ENCODE measurements at places on chromosomes 13 and 19. TPM values are rescaled to one million over a fixed set of nuclear protein-coding genes. Genes with fewer than 3 reads are reported as not detected.

GRCh38 chr13:114024603-114025404 lies 50.9 kb upstream of the C13orf46 start:
- no peak for DNase-seq
- H3K4me3 ChIP-seq, result no peak overlapping the region
- H3K27me3 ChIP-seq, result no peaks in the 10 kb centered on the region
- H3K4me1 ChIP-seq, result peaks cover 3% of the 10 kb centered on the region

The PCDH17 gene
- total RNA-seq, result not detected

The OR4F17 gene
- total RNA-seq, result not detected

DNA sequence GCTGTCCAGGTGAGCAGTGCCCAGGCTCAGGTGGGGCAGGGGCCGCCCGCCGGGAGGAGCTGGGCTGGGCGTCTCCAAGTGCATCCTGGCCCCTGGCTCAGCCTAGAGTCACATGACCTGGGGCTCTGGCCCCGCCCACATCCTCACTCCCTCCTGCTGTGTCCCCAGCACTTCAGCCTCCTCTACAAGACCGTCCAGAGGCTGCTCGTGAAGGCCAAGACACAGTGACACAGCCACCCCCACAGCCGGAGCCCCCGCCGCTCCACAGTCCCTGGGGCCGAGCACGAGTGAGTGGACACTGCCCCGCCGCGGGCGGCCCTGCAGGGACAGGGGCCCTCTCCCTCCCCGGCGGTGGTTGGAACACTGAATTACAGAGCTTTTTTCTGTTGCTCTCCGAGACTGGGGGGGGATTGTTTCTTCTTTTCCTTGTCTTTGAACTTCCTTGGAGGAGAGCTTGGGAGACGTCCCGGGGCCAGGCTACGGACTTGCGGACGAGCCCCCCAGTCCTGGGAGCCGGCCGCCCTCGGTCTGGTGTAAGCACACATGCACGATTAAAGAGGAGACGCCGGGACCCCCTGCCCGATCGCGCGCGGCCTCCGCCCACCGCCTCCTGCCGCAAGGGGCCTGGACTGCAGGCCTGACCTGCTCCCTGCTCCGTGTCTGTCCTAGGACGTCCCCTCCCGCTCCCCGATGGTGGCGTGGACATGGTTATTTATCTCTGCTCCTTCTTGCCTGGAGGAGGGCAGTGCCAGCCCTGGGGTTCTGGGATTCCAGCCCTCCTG lies 16.8 kb upstream of the CELF5 start:
- DNase-seq, result no peak
- peaks cover 2% of the 10 kb centered on the region for H3K36me3 ChIP-seq
- peaks cover 2% of the 10 kb centered on the region for H3K4me1 ChIP-seq
- H3K4me3 ChIP-seq, result no peak overlapping the region

DNA sequence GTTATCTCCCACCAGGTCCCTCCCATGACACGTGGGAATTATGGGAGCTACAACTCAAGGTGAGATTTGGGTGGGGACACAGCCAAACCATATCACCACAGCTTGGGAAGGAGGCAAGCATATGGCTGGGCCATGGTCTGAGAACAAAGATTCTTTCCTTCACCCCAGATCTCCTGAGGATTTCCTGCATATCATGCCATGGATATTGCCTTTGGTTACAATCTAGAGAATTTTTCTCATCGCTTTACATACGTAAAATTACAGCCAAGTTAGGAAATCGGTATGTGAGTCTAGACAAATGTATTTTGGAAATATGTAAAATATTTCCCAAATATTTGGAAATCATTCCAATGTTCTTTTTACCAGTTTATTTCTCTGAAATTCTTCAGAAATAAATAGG lies 398.3 kb downstream of the RFC3 start:
- H3K4me1 ChIP-seq, result no peaks in the 10 kb centered on the region
- no peak overlapping the region for H3K27ac ChIP-seq
- H3K36me3 ChIP-seq, result no peaks in the 10 kb centered on the region
- no peak for DNase-seq
- H3K27me3 ChIP-seq, result no peaks in the 10 kb centered on the region
- H3K4me3 ChIP-seq, result no peak overlapping the region

- H3K4me3 ChIP-seq, result no peak overlapping the region
- peaks cover 3% of the 10 kb centered on the region for H3K27me3 ChIP-seq
- DNase-seq, result no peak
These were observed 8.0 kb downstream of the CYP4F8 start for GRCh38 chr19:15622991-15623390.

The CNN1 gene
- total RNA-seq, result not detected

DNA sequence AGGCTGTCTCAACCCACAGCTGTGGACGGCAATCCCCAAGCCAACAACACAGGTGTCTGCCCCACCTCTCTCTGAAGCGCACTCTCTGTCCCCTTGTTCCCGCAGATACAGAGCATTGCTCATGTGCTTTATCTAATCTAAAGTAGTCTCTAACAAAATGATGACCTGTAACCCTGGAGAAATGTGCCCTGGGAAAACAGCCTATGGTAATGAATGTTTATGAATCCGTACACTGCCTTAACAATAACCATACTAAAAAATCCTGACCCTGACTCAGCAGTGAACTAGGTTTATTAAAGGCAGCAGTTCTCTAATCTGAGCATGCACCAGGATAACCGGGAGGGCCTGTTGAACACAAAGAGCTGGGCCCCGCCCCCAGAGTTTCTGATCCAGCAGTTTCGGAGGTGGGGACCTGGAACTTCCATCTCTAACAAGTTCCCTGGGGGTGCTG lies 50.7 kb upstream of the SLC15A1 start:
- H3K4me3 ChIP-seq, result no peak overlapping the region
- DNase-seq, result no peak
- no peaks in the 10 kb centered on the region for H3K27me3 ChIP-seq
- H3K4me1 ChIP-seq, result no peaks in the 10 kb centered on the region

DNA sequence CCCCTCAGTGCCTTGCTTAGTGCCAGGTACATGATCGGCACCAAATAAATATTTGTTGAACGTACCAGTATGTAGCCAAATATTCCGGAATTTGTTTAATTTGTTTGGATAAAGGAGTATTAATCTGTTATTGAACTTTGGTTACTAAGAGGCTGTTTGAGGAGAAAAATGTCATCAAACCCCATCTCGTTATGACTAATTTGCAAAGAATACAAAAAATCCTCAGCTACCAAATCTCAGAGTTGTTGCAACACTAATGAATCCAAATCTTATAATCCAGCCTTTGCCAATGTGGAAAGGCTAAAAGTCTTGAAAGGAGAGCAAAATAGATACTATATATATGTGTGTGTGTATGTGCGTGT lies 79.5 kb downstream of the KLF5 start:
- no peak for DNase-seq
- no peaks in the 10 kb centered on the region for H3K36me3 ChIP-seq
- no peak overlapping the region for H3K27ac ChIP-seq
- peaks cover 2% of the 10 kb centered on the region for H3K27me3 ChIP-seq
- no peak overlapping the region for H3K4me3 ChIP-seq
- no peaks in the 10 kb centered on the region for H3K4me1 ChIP-seq

The ZNF324B gene
- total RNA-seq, result 11.5 TPM

The RPS19 gene
- total RNA-seq, result 2,652 TPM

GRCh38 chr19:6066661-6067646 lies 43.3 kb downstream of the RFX2 start:
- H3K4me1 ChIP-seq, result peaks cover 26% of the 10 kb centered on the region
- no peak overlapping the region for H3K4me3 ChIP-seq
- DNase-seq, result no peak
- H3K27ac ChIP-seq, result no peak overlapping the region
- H3K27me3 ChIP-seq, result peaks cover 8% of the 10 kb centered on the region

- H3K27me3 ChIP-seq, result no peaks in the 10 kb centered on the region
- H3K27ac ChIP-seq, result no peak overlapping the region
- H3K4me1 ChIP-seq, result peaks cover 34% of the 10 kb centered on the region
- H3K36me3 ChIP-seq, result no peaks in the 10 kb centered on the region
These were observed 41.7 kb downstream of the SPATA13 start for GRCh38 chr13:24202215-24202614.

DNA sequence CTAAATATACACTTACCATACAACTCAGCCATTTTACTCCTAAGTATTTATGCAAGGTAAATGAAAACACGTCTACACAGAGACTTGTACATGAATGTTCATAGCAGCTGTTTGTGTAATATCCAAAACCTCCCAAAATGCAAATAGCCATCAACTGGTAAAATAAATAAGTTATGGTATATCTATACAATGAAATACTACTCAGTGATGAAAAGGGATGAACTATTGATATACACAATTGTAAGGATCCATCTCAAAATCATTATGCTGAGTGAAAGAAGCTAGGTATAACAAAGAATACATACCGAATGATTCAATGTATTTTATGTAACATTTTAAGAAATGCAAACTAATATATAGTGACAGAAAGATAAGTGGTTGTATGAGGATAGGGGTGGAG lies 149.8 kb upstream of the TNFSF11 start:
- H3K27me3 ChIP-seq, result no peaks in the 10 kb centered on the region
- H3K4me3 ChIP-seq, result no peak overlapping the region
- no peak overlapping the region for H3K27ac ChIP-seq
- no peak for DNase-seq
- H3K4me1 ChIP-seq, result peaks cover 18% of the 10 kb centered on the region
- H3K36me3 ChIP-seq, result peaks cover 28% of the 10 kb centered on the region

The ZNF726 gene
- 8.7 TPM for total RNA-seq

GRCh38 chr13:28610996-28611395 lies 47.9 kb upstream of the POMP start:
- H3K36me3 ChIP-seq, result no peaks in the 10 kb centered on the region
- peak; percentile 28 for DNase-seq
- peaks cover 24% of the 10 kb centered on the region for H3K4me1 ChIP-seq
- no peak overlapping the region for H3K4me3 ChIP-seq
- peaks cover 3% of the 10 kb centered on the region for H3K27me3 ChIP-seq

The C19orf33 gene
- total RNA-seq, result 0.71 TPM

DNA sequence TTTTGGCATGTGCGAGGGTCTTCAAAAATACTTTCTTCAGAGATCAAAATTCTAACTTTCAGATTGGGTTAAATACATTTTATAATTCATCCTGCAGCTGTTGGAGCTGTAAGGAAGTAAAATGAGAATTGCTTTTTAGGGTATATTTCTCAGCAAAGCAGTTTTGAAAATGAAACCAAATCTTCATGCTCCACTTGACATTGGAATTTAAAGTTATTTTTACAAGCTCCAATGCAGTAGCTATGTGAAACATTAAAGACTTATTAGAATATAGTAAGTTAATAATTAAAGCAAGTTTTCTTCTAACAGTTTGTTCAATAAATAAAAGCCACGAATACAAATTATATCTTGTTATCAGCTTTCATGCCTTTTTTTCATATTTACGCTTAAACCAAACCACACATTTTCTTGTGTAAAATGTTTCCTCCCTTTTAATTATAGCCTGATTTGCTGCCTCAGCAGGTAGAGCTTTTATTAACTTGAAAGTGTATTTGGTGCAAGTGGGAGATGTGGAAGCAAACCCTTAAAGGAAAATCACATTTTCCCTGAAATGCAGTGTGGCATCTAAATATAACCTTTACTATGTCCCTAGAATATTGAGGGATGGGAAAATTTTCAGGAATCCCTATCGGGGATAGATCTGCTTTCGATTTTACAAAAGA lies 12.4 kb upstream of the MICU2 start:
- no peak overlapping the region for H3K27ac ChIP-seq
- H3K4me3 ChIP-seq, result no peak overlapping the region
- H3K4me1 ChIP-seq, result peaks cover 4% of the 10 kb centered on the region
- H3K36me3 ChIP-seq, result no peaks in the 10 kb centered on the region
- no peak for DNase-seq

The LRRC63 gene
- 0.83 TPM for total RNA-seq

DNA sequence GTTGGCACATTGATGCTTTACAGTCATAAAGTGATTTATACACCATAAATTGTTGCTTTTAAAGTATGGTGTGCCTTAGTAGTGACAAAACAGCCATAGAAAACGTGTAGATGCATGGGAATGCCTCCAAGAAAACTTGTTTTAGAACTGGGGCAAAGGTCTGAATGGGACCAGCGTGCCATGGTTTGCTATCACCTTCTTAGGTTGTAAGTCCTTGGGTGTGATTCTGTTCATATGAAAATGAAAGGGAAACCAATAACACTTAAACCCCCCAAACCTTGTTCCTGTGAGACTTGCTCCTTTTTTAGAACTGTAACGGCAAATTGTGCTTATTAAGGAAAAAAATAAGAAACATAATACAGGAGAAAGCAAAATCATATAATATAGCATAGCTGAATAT lies 603.3 kb upstream of the SLITRK6 start:
- DNase-seq, result no peak
- H3K4me1 ChIP-seq, result no peaks in the 10 kb centered on the region
- H3K4me3 ChIP-seq, result no peak overlapping the region
- no peaks in the 10 kb centered on the region for H3K36me3 ChIP-seq

DNA sequence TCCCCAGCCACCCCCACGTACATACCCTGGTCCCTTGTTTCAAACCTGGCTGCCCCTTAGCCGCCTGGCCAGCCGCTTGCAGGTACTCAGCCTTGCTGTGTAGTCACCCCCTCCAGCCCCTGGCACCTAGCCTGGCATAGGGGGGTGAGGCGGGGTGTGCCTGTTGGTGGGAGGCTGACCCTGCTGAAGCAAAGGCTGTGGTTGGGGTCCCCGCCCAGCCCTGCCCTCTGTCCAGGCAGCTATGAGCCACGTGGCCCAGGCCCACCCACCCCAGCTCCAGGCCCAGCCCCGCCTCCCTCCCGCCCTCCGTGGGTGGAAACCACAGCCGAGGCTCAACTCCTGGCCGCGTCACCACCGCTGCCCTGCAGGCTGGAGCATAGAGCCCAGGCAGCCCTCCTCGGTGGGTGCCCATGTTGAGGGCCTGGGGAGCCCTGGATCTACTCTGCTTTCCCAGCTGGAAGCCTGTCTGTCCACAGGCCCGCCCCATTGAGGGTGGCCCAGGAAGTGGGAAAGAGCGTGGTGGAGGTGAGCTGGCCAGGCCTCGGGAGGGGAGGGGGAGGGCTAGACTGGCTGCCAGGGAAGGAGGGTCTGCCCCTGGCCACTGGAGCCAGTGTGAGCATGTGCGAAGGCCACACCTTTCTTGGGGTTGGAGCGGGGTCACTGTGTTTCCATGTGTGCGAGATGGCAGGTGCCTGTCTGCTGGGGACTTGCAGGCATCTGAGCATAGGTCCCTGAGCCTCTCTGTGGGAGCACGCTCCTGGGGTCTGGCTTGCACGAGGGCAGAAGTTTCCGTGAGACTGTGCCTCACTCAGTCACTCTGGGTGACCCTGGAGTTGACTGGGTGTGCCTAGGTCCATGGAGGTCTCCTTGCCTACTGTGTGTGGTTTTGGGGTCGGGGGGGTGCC lies 31.0 kb downstream of the PAK4 start:
- DNase-seq, result no peak
- H3K4me3 ChIP-seq, result no peak overlapping the region
- no peaks in the 10 kb centered on the region for H3K36me3 ChIP-seq
- no peak overlapping the region for H3K27ac ChIP-seq
- peaks cover 14% of the 10 kb centered on the region for H3K4me1 ChIP-seq
